ENCODE measurements at places on chromosomes 11 and 22.

- DNase-seq: no peak
These were observed 360.6 kb downstream of the BRD1 start for GRCh38 chr22:49466878-49467595.

GRCh38 chr11:14634813-14635212 is 8.8 kb upstream of the PDE3B start:
- DNase-seq: no peak

- DNase-seq: no peak
These were observed 42.5 kb downstream of the CLPB start for GRCh38 chr11:72391638-72392423.

DNA sequence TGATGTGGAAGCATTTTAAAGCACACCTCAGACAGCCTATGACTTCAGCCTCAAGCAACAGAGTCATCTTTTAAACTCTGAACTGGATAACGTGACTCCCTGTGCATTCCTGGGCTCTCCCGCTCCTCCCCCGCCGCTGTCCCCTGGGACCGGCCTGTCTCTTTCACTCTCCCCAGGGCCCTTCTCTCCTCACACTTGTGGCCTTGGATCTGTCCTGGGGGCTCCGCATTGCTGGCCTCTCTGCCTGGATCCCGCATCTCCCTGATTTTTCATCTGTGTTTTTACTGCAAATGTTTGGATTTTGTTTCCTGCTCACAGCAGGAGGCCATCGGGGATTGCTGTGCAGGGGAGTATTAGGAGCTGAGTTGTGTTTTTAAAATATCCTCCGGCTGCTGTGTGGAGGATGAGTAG is 15.4 kb downstream of the C11orf24 start:
- DNase-seq: no peak

- DNase-seq: no peak
These were observed 14.5 kb downstream of the EMSY start for GRCh38 chr11:76459299-76459698.

GRCh38 chr11:107276077-107276476 is 181.5 kb downstream of the CWF19L2 start:
- no peak for DNase-seq

GRCh38 chr22:25346859-25347751 is 127.7 kb downstream of the CRYBB2 start:
- DNase-seq: no peak

DNA sequence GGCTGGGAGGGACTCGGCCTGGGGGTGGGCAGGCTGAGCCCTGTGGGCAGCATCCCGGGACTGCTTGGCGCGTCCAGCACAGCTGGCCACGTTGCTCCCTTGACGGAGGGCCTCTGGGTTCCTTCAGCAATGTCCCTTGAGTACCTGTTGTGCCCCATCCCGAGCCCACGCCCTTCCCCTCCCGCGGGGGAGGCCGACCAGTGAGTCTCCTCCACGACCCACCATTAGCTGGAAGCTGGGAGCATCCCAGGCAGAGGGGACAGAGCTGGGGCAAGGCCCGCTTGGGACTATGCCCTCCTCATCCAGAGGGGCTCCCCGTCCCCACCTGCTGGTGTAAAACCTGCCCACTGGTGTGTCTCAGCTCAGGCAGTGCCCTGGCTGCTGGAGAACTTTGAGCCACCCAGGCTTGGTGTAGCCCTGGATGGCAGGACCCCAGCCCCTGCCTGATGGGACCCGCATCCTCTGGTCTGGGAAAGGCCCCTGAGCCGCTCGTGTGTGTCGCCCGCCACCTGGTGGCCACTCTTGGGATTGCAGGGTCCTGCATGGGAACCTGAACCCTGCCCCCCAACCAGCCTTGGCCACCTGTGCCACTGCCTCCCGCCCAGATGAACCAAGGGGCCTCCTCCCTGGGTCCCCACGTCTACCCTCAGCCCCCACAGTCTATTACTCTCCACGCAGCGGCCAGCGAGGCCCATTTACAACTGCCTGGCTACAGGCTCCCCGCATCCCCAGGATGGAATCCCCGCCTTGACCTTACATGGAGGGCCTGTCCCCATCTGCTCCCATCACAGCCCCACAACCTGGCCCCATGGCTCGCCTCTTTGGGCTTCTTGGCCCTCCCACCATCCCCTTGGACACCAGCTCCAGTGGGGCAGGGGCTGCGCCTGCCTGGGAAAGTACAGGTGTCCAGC is 16.6 kb upstream of the ARHGAP8 start:
- peak; percentile 92 for DNase-seq

GRCh38 chr11:59199546-59200422 is 12.9 kb downstream of the MPEG1 start:
- no peak for DNase-seq

DNA sequence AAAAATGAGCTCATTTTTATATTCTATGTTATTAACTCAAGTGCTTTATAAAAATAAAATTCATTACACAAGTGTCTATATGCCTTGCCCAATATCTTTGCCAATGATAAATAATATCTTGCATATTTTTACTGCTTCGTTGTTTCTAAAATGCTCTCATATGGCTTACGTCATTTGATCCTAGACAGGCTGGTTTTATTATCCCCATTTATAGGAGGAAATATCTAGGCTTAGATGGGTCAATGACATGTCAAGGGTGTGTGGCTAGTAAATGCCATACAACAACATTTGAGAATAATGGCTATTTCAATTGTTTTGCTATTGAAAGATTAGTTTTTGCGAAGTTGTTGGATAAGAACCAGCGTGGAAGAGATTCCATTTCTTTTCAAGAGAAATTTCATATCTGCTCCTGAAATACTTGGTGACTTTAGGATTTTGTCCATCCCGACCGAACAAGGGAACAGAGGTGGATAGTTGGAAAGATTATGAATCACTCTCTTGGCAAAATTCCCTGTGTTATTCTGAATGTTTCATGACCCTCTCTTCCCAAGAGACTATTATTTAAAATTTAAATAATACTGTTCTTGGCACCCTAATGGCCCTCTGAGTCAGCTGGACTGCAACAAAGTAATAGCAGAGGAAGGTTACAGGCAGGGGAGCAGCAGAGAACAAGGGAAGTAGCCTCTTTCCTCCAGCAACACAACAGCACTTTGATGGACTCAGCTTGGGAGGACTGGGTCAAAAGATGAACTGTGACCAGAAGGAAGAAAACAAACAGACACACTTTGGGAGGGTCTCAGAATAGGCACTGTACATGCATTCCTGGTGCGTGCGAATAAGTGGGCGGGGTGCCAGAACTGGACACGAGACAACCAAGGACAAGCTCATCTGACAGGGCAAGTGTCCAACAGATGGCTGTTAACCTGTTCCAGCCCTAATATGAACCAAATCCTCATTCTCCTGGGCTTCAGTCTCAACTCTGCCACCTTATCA is 94.5 kb downstream of the ME3 start:
- DNase-seq: peak; percentile 41

- DNase-seq: no peak
These were observed 13.3 kb upstream of the ANO1 start for GRCh38 chr11:70064726-70065317.

- no peak for DNase-seq
These were observed 4.6 kb downstream of the KRTAP5-3 start for GRCh38 chr11:1603629-1604028.

- no peak for DNase-seq
These were observed 13.5 kb downstream of the FSHB start for GRCh38 chr11:30244265-30244664.

DNA sequence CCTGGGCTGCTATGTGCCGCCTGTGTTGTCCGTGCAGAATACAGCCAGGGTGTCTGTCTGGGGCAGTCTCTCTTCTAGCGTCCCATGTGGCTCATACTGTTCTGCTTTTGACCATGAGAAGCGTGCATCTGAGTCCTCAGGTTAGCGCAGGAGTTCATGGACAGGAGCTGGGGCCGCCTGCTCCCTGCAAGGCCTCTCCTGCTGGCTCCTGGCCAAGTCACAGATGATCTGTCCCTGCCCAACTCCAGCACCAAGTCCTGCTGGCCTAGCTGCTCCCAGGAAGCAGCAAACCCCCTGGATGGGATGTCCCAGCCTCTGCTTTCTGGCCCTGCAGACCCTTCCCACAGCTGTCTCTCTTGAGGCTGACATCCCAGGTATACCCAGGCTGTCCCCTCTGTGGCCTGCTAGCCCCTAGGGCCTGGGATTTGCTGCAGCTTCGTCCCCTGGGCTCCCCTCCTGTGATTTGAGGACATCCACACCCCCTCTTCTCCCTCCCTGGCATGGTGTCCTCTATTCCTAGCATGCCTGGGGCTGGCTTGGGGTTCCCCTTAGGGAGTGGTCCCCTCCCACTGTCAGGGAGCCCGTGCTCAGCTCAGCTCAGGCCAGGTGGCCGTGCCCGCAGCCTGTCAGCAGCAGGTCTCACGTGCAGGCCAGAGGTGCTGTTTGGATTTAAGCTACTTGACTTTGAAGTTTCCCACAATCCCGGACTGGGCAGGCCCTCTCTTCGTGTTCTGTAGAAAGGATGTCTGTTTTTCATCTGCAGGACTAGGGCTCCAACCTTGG is 17.8 kb downstream of the PRR5 start:
- DNase-seq: no peak

- peak; percentile 60 for DNase-seq
These were observed 46.2 kb downstream of the DEPDC5 start for GRCh38 chr22:31800065-31800464.

DNA sequence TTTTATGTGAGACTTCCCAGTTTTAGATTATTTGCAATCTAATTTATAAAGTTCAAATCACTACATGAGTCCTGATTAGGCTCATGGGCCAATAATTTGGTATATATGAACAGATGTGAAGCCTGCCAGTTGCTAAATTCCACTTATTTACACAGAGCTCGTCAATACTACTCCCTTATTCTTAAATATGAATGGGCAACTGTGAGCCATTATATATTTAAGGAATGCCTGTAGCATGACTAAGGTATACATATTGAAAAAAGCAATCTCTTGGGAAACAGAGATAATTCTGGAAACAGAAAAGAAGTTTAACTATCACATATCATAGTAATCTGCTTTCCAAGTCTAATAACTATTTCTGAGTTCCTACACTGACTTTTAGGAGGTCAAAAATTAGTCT is 27.0 kb downstream of the RBMXL2 start:
- no peak for DNase-seq

- DNase-seq: no peak
These were observed 247.3 kb downstream of the MN1 start for GRCh38 chr22:27554106-27554811.

GRCh38 chr11:61264371-61264770 is 23.4 kb downstream of the PGA5 start:
- DNase-seq: no peak

DNA sequence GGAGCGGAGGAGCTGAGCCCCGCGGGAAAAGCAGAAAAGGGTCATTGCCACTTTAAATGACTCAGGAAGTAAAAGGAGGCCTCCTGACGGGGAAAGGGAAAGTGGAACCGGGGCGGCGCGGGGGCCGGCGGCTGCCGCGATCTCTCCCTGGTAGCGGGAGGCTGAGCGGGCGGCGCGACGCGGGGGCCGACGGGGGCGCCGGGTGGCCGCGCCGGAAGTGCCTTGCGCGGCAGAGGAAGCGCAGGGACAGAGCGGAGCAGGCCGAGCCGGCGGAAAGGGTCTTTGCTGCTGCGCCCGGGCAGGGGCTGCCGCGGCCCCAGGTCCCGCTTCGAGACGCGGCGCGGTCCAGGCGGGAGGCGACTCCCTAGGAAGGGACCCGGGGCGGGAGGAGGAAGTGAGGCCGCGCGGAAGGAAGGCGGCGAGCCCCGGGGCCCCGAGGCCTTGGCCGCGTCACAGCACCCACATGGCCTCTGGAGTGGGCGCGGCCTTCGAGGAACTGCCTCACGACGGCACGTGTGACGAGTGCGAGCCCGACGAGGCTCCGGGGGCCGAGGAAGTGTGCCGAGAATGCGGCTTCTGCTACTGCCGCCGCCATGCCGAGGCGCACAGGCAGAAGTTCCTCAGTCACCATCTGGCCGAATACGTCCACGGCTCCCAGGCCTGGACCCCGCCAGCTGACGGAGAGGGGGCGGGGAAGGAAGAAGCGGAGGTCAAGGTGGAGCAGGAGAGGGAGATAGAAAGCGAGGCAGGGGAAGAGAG is at the start of gene TRIM44:
TRIM44 (plus strand) TSS at position 127 of the 759 bp plus-strand sequence; CDS start at position 464, 337 bp downstream.
- peak; percentile 83 for DNase-seq

GRCh38 chr11:78314762-78315161 is 102.9 kb downstream of the GAB2 start:
- DNase-seq: no peak

GRCh38 chr11:87255589-87255988 is 217.9 kb downstream of the TMEM135 start:
- DNase-seq: no peak

GRCh38 chr11:95385577-95385976 is 154.6 kb upstream of the SESN3 start:
- DNase-seq: no peak

GRCh38 chr11:122779047-122779629 is 59.2 kb upstream of the CRTAM start:
- DNase-seq: no peak

DNA sequence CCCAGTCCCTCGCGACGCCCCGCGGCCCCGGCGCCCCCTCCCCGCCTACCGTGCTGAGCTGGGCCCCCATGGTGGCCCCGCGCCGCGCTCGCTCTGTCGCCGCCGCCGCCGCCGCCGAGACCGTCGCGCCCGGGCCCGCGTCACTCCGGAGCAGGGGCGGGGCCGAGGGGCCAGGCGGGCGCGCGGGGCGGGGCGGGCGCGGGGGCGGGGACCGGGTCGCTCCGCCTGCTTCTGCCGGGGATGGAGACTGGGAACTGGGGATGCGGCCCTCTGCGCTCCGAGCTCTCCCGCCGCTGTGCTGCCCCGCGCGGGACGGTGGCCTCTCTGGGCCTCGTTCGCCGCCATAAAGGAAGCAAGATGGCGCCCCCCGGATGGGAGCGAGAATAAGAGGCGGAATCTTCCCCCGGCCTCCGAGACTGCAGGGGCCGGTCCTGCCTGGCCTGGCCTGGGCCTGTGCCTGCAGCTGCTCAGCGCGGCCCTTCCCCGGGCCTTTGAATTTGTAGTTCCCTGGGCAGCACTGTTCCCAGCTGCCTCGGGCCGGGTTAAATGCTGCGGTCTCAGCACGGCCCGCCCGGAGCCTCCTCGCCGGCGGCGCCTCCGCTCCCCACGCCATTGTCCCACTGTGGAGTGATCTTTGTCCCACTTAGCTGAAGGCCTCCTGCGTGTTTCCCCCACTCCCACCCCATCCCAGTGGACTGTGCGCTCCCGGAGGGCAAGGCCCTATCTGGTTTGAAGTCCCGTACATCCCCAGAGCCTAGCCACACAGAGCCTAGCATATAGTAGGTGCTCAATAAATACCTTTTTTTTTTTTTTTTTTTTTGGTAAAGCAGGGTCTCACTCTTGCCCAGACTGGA is at the start of gene CYB5R3:
CYB5R3 (minus strand) TSS at position 147 of the 854 bp plus-strand sequence; CDS start at position 70, 77 bp downstream.
- DNase-seq: peak; percentile 87

- DNase-seq: no peak
These were observed 31.8 kb downstream of the SLCO2B1 start for GRCh38 chr11:75182664-75183063.

Measured in Calu3 (cell line).